ENCODE measurements at places on chromosomes 16 and 17. TPM values are rescaled to one million over a fixed set of nuclear protein-coding genes. Genes with fewer than 3 reads are reported as not detected.
A peak's percentile ranks its signal among the peaks of the same experiment; 100 is the strongest.

The CYBA gene
- 292 TPM for total RNA-seq

The RBL2 gene
- 102 TPM for total RNA-seq

The INCA1 gene
- total RNA-seq, result not detected

The OR3A3 gene
- total RNA-seq, result not detected

The HSF5 gene
- 1.7 TPM for total RNA-seq

The PRSS33 gene
- total RNA-seq, result not detected

The EXOSC6 gene
- 27.8 TPM for total RNA-seq

The GALK1 gene
- 5.9 TPM for total RNA-seq

The CD7 gene
- 225 TPM for total RNA-seq

The CCDC92B gene
- total RNA-seq, result 0.11 TPM

The METTL26 gene
- total RNA-seq, result 39.5 TPM

The MFAP4 gene
- not detected for total RNA-seq

The SOCS1 gene
- 71.3 TPM for total RNA-seq

The TEN1 gene
- 13.0 TPM for total RNA-seq

GRCh38 chr17:8226536-8227237 is 16.3 kb upstream of the AURKB start:
- DNase-seq, result no peak
- peaks cover 54% of the 10 kb centered on the region for H3K4me1 ChIP-seq
- H3K4me3 ChIP-seq, result no peak overlapping the region
- H3K27ac ChIP-seq, result peak overlapping the region; percentile 55

- H3K27me3 ChIP-seq, result no peaks in the 10 kb centered on the region
- no peak overlapping the region for H3K27ac ChIP-seq
- no peak overlapping the region for H3K4me3 ChIP-seq
- no peaks in the 10 kb centered on the region for H3K4me1 ChIP-seq
- no peaks in the 10 kb centered on the region for H3K36me3 ChIP-seq
- peak; percentile 44 for DNase-seq
These were observed 184.8 kb upstream of the CIBAR2 start for GRCh38 chr16:85296859-85297660.

DNA sequence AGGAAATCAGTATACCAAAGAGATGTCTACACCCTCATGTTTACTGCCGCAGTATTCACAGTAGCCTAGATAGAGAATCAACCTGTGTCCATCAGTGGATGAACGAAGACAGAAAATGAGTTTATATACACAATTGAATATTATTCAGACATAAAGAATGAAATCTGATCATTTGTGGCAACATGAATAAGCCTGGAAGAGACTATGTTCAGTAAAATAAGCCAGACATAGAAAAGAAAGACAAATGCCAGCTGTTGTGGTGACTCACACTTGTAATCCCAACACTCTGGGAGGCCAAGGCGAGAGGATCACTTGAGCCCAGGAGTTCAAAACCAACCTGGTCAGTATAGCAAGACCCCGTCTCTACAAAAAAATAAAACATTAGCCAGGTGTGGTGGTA is 16.1 kb downstream of the NUDT16L1 start:
- H3K27ac ChIP-seq, result no peak overlapping the region
- no peaks in the 10 kb centered on the region for H3K4me1 ChIP-seq
- no peaks in the 10 kb centered on the region for H3K27me3 ChIP-seq
- peaks cover 26% of the 10 kb centered on the region for H3K36me3 ChIP-seq

DNA sequence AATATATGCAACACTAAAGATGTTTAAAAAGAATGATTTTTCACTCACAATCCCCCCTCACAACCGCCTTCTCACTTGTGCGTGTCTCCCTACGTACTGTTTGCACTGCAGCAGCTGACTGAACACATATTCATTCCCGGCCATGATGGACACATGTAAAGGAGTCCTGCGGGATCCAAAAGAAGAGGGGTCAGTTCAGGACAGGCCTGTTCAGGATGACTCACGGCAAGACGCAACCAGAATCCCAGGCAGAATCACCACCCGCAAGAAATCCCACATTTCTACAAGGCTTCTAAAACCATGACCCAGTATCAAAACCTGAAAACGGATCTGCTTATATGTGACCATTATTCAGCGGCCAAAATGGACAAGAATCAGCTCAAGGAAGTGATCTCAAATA is 52.3 kb downstream of the CYB5D2 start:
- no peak for DNase-seq
- H3K4me3 ChIP-seq, result no peak overlapping the region

DNA sequence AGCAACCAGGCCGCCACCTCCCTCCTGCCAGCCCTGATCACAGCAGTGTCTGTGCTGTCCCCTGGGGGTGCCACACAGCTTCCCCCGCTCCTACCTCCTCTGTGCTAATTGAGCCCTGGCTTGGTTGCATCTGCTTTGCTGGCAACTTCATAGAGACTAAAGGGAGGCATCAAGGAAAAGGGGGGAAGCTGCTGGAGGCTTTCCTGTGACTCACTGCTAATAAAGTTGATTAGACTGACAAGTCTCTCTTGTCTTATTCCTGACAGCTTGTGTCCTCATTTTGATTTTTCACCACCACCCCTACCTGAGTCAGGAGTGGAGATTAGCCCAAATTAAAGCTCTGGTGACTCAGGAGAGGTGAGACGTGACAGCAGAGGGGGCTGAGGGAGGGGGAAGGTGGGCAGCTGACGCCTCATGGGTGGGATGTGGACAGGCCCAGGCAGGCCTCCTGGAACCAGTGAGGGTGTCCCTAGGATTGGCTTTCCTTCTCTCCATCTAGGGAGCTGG is 310.0 kb downstream of the CBLN1 start:
- no peak for DNase-seq
- no peak overlapping the region for H3K27ac ChIP-seq
- H3K27me3 ChIP-seq, result peaks cover 2% of the 10 kb centered on the region

DNA sequence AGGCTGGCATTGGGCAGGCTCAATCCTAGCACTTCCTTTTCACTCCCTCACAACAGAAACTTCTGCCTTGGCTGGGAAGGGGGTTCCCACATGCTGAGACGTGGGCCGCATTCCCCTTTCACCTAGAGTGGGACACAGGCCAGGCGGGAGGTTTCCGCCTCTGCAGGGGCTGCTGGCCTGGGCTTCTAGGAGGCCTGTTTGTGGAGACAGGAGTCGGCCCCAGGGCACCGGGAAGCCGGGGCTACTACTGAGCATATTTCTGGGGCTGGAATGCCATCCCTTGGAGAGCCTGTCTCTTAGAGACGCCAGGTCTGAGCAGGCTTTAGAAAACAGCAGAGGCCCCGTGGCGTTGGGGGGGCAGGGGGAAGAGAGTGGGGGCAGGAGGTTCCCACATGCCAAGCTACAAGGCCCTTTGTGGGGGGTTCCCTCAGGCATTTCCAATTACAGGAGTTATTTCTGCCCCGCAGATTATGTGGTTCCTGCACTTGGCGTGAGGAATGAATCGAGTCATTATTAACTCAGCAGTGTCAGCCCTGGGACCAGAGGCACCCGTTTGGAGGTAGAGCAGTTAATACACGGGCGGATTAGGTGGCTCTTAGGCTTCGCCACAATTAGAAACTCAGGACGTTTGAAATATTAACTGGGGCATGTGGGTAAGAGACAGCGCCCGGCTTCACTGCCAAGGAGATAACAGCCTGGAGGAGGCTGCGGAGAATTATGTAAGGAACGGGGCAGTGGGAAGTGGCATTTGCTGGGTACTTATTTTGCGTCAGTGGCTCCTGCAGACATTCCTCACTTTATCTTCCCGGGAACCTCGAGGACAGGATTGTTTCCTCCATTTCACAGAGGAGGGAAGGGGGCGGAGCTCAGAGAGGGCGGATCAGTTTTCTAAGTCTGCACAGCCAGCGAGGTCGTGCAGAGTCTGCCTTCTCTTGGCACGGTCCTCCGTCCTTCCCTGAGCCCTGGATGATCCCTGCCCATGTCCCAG is 162.5 kb downstream of the MAF start:
- DNase-seq, result no peak
- H3K27me3 ChIP-seq, result no peaks in the 10 kb centered on the region
- no peak overlapping the region for H3K4me3 ChIP-seq
- no peak overlapping the region for H3K27ac ChIP-seq

- H3K36me3 ChIP-seq, result peaks cover 22% of the 10 kb centered on the region
- no peak overlapping the region for H3K27ac ChIP-seq
- H3K4me3 ChIP-seq, result no peak overlapping the region
- H3K4me1 ChIP-seq, result peaks cover 55% of the 10 kb centered on the region
- H3K27me3 ChIP-seq, result peaks cover 24% of the 10 kb centered on the region
These were observed 563 bp downstream of the ZACN start for GRCh38 chr17:76079535-76079955.

DNA sequence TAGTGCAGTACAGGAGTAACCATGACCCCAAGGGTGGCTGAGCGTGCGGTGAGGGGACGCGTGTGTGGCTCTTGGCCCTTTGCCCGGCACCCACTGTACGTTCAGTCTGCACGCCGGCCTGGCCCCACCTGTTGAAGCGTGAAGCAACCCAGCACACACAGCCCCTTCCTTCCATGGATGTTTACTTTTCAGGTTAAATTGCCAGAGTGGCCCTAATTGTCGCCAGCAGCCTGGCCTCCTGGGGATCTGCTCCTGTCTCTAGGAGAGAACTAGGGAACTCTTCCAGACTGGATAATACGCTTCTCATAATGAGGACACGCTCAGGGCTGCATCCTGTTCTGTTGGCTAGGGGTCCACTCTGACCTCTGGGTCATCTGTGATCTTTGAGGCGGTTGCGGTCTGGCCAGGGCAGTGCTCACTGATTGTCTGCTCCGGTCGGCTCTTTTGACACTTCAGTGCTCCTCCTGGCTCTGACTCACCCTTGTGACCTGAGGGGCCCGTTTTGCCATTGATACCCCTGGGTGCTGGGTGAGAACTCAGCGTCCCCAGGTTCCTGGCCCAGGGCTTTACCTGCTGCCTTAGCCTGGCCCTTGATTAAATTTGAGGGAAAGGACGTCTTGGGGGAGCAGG is 27.7 kb downstream of the TPSG1 start:
- no peak overlapping the region for H3K4me3 ChIP-seq
- H3K36me3 ChIP-seq, result no peaks in the 10 kb centered on the region
- peaks cover 3% of the 10 kb centered on the region for H3K27me3 ChIP-seq
- no peak overlapping the region for H3K27ac ChIP-seq

DNA sequence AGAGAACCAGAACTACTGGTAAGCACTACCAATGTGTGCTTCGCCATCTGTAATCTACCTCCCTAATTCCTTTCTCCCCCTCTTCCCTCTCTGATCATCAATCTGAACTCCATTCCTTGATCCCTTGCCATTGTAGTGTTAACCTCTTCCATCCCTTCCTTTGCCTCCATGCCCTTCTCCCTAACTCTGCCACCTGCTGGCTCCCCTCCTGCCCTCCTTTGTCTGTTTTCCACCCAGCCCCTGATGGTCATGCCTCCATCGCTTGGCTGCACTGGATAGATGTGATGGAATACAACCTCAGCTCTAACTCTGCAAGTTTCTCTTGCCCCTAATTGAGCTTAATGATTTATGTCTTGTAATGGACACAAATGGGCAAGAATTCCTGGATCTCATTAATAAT is 108.2 kb upstream of the ASIC2 start:
- H3K27ac ChIP-seq, result no peak overlapping the region
- no peak for DNase-seq
- H3K4me1 ChIP-seq, result no peaks in the 10 kb centered on the region
- H3K4me3 ChIP-seq, result no peak overlapping the region

DNA sequence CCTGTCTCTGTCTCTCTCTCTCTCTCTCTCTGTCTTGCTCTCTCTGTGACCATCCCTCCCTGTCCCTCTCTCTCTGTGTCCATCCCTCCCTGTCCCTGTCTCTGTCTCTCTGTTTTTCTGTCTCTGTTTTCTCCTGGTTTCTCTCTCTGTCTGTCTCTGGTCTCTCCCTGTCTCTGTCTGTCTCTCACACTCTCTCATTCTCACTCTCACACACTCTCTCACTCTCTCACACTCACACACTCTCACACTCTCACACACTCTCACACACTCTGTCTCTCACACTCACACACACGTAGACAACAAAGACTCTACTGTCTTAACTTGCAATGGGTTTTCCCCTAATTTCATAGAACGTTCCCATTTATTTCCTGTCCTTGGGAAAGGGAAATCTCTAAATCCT is 299.5 kb downstream of the FOXL1 start:
- no peak overlapping the region for H3K27ac ChIP-seq
- H3K4me3 ChIP-seq, result no peak overlapping the region
- no peak for DNase-seq
- H3K4me1 ChIP-seq, result no peaks in the 10 kb centered on the region
- H3K27me3 ChIP-seq, result peaks cover 19% of the 10 kb centered on the region
- H3K36me3 ChIP-seq, result no peaks in the 10 kb centered on the region

DNA sequence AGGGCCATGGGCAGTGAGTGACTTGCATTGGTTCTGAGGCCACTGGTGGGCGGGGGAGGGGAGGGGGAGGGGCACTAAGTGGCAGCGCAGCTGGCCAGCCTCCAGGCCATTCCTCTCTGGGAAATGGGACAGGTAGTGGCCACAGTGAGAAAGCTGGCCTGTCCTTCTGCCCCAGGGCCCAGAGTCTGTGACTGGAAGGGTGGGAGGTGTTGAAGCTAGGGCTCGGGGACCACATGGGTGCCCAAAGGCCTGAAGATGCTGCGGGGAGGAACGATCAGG is 375 bp upstream of the ALOX12B start:
- no peak overlapping the region for H3K4me3 ChIP-seq
- H3K4me1 ChIP-seq, result no peaks in the 10 kb centered on the region
- no peak overlapping the region for H3K27ac ChIP-seq
- no peak for DNase-seq
- H3K27me3 ChIP-seq, result peaks cover 4% of the 10 kb centered on the region

GRCh38 chr16:878072-878784 is 77.7 kb upstream of the GNG13 start:
- peak; percentile 14 for DNase-seq
- H3K4me3 ChIP-seq, result no peak overlapping the region
- no peaks in the 10 kb centered on the region for H3K27me3 ChIP-seq
- peaks cover 4% of the 10 kb centered on the region for H3K4me1 ChIP-seq
- no peak overlapping the region for H3K27ac ChIP-seq
- peaks cover 17% of the 10 kb centered on the region for H3K36me3 ChIP-seq

- no peaks in the 10 kb centered on the region for H3K4me1 ChIP-seq
- DNase-seq, result no peak
- H3K36me3 ChIP-seq, result no peaks in the 10 kb centered on the region
- no peak overlapping the region for H3K4me3 ChIP-seq
These were observed 460 bp downstream of the KRTAP4-3 start for GRCh38 chr17:41167561-41167960.

DNA sequence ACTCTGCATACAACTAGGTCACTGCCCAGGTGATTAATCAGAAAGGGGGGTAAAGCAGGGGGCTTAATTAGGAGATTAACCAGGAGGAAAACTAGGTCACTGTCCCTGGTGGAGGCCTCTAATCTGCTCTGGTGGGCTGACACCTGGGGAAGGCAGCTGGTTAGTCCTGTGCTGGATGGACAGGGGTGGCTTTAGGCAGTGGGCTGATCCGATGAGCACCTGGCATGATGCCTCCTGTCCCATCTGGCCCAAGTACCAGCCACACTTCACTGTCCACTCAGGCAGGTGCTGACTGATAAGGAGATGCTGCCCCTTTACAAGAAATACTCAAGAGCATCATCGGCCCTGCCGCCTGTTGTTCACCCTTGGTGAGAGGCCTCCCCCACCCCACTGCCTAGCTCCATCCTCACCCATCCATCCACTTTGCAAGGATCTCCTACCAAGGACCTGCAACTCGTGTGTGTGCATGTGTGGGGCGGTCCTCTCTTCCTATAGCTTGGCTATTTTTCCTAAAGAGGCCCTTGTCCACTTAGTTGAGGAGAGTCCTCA is 13.8 kb upstream of the RCVRN start:
- no peaks in the 10 kb centered on the region for H3K4me1 ChIP-seq
- no peak for DNase-seq
- H3K27me3 ChIP-seq, result no peaks in the 10 kb centered on the region
- no peaks in the 10 kb centered on the region for H3K36me3 ChIP-seq
- no peak overlapping the region for H3K27ac ChIP-seq
- H3K4me3 ChIP-seq, result no peak overlapping the region

GRCh38 chr17:68106085-68106484 is 70.5 kb downstream of the KPNA2 start:
- H3K36me3 ChIP-seq, result no peaks in the 10 kb centered on the region
- no peak overlapping the region for H3K4me3 ChIP-seq
- H3K27ac ChIP-seq, result no peak overlapping the region
- peaks cover 11% of the 10 kb centered on the region for H3K4me1 ChIP-seq
- H3K27me3 ChIP-seq, result no peaks in the 10 kb centered on the region
